ENCODE measurements at places on chromosomes 12 and 14.
A peak's percentile ranks its signal among the peaks of the same experiment; 100 is the strongest.

- H3K27me3 ChIP-seq = peaks cover 1% of the 10 kb centered on the region
- H3K36me3 ChIP-seq = no peaks in the 10 kb centered on the region
- no peak overlapping the region for H3K27ac ChIP-seq
- no peak overlapping the region for H3K4me3 ChIP-seq
These were observed 214.4 kb downstream of the BMP4 start for GRCh38 chr14:53742233-53742620.

DNA sequence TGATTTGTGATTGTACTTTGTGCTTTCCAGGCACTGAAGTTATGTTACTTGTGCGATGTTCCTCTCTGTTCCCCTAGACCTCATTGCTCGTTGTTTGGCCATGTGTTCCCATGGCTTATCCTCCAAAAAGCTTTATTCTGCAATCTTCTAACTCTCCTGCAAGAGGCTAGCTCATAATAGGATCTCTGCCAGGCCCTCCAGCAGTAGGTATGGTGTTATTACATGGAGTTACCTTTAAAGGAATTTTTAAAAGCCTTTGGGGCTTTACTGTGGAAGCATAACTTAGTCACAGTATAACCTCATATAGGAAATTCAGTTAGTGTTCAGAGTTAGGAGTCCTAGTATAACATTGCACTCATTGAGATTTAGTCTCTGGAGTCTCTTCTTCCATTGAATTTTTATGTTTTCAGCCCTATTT lies 292.3 kb downstream of the RAD51B start:
- no peak for DNase-seq
- peaks cover 9% of the 10 kb centered on the region for H3K4me1 ChIP-seq
- no peak overlapping the region for H3K27ac ChIP-seq
- H3K27me3 ChIP-seq = no peaks in the 10 kb centered on the region
- H3K4me3 ChIP-seq = no peak overlapping the region
- no peaks in the 10 kb centered on the region for H3K36me3 ChIP-seq

DNA sequence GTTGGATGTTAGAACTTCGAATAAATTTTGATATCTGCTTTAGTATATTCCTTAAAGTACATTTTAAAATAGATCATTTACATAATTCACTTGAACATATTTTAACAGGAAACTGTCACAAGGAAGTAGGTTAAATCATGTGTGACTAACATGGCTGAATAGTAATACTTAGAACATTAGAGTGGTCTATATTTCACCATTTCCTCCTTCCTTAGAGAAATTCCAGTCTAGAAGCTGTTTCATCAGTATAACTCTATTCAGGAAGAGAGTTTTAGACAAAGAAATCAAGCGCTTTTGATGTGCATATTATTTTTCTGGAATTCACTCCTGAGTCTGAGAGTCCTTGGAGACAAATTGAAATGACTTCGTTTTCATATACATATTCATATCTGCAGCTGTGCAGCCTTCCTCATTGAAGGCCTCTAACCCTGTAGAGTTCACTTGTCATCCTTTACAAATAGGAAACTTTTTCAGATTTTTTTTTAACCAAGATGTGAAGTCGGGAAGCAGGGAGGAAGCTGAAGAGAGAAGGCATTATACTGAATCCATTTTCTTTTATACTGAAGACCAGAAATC lies 28.4 kb downstream of the IRAK3 start:
- H3K4me1 ChIP-seq = no peaks in the 10 kb centered on the region
- H3K27me3 ChIP-seq = no peaks in the 10 kb centered on the region
- no peak for DNase-seq
- peaks cover 6% of the 10 kb centered on the region for H3K36me3 ChIP-seq

- no peaks in the 10 kb centered on the region for H3K36me3 ChIP-seq
- no peaks in the 10 kb centered on the region for H3K4me1 ChIP-seq
- no peaks in the 10 kb centered on the region for H3K27me3 ChIP-seq
- H3K27ac ChIP-seq = no peak overlapping the region
- H3K4me3 ChIP-seq = no peak overlapping the region
These were observed 43.1 kb downstream of the HMGA2 start for GRCh38 chr12:65867394-65867793.

DNA sequence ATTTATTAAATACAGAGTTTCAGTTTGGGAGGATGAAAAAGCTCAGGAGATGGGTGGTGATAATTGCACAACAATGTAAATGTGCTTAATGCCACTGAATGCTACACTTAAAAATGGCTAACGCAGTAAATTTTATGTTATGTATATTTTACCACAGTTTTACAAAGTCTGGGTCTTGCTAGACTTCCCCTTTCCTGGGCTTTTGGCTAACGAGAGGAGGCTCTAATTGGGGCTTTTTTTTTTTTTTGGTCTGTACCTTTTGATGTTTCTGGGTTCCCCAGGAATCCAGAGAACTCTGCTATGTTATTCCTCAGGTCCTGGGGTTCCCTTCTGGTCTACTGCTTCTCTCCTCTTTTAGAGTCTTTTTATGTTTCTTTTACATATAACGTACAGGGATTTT lies 355.5 kb downstream of the CACNA1C start:
- H3K4me3 ChIP-seq = no peak overlapping the region
- H3K27ac ChIP-seq = no peak overlapping the region
- DNase-seq = no peak
- no peaks in the 10 kb centered on the region for H3K36me3 ChIP-seq

DNA sequence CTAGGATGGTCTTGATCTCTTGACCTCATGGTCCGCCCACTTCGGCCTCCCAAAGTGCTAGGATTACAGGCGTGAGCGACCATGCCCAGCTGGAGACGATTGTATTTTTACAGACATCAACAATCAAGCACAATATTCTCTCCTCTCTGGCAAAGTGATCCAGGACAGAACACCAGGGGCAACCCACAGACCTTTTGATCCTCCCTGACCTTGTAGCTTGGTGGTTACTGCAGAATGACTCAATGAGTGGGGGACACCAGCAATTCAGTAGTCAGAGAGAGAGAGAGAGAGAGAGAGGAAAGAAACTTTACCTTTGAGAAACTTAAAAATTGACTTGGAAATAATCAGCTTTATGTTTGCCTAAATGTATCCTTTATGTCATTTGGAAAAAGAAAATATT lies 51.2 kb downstream of the DRAM1 start:
- H3K36me3 ChIP-seq = no peaks in the 10 kb centered on the region
- no peak overlapping the region for H3K4me3 ChIP-seq
- H3K4me1 ChIP-seq = no peaks in the 10 kb centered on the region
- no peak overlapping the region for H3K27ac ChIP-seq
- no peaks in the 10 kb centered on the region for H3K27me3 ChIP-seq

DNA sequence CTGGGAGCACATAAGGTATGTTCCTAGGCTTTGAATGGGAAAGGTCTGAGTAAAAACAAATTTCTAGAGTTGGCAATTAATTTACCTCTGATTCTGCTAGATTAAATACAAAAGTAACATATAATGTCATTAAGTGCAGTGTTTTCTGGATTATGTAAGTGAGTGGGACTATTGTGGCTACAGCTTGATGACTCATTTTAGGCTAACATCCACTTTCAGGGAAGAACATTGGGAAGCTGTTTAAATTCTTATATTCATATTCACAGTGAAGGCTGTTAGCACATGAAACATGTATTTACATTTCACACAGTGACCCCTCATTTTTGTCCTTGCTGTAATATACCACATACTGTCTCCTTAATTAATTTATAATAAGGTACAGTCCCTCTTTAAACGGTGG lies 13.2 kb upstream of the BMAL2 start:
- no peak overlapping the region for H3K27ac ChIP-seq
- H3K27me3 ChIP-seq = no peaks in the 10 kb centered on the region
- no peaks in the 10 kb centered on the region for H3K4me1 ChIP-seq
- H3K4me3 ChIP-seq = no peak overlapping the region
- no peak for DNase-seq
- no peaks in the 10 kb centered on the region for H3K36me3 ChIP-seq

- H3K4me3 ChIP-seq = no peak overlapping the region
- H3K27ac ChIP-seq = no peak overlapping the region
- H3K36me3 ChIP-seq = peaks cover 8% of the 10 kb centered on the region
- H3K27me3 ChIP-seq = no peaks in the 10 kb centered on the region
- no peak for DNase-seq
These were observed 49.9 kb upstream of the LTBP2 start for GRCh38 chr14:74661726-74662450.

GRCh38 chr14:100434033-100434601 lies 111.0 kb downstream of the SLC25A47 start:
- no peak overlapping the region for H3K27ac ChIP-seq
- peaks cover 5% of the 10 kb centered on the region for H3K36me3 ChIP-seq
- H3K4me3 ChIP-seq = no peak overlapping the region
- peaks cover 29% of the 10 kb centered on the region for H3K4me1 ChIP-seq

DNA sequence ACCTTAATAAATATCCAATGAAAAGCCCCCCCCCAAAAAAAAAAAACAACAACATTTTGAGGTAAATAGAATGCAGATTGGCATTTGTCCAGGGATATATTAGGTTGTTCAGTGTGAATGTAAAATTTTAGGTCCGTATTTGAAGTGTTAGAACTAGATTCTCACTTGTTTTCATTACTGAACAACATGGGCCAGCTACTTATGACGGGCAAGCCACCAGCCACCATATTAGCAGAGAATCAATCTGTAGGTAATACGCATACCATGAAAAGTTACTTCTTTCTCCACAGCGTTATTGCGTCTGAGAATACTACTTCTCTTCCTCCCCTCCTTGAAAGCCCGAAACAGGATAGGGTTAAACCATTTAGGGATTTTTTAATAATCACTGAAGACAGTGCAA lies 5.4 kb downstream of the FLRT2 start:
- H3K36me3 ChIP-seq = no peaks in the 10 kb centered on the region
- no peak for DNase-seq
- peak overlapping the region; percentile 95 for H3K4me3 ChIP-seq
- peaks cover 24% of the 10 kb centered on the region for H3K27me3 ChIP-seq
- peaks cover 30% of the 10 kb centered on the region for H3K4me1 ChIP-seq

DNA sequence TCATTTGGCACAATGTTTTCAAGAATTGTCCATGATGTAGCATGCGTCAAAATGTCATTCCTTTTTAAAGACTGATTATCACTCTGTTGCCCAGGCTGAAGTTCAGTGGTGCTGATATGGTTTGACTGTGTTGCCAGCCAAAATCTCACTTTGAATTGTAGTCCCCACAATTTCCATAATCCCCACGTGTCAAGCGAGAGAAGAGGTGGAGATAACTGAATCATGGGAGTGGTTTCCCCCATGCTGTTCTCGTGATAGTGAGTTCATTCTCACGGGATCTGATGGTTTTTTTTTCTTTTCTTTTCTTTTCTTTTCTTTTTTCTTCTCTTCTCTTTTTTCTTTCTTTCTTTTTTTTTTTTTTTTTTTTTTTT lies 21.8 kb upstream of the LRRK2 start:
- H3K36me3 ChIP-seq = no peaks in the 10 kb centered on the region
- no peaks in the 10 kb centered on the region for H3K27me3 ChIP-seq
- H3K27ac ChIP-seq = no peak overlapping the region

DNA sequence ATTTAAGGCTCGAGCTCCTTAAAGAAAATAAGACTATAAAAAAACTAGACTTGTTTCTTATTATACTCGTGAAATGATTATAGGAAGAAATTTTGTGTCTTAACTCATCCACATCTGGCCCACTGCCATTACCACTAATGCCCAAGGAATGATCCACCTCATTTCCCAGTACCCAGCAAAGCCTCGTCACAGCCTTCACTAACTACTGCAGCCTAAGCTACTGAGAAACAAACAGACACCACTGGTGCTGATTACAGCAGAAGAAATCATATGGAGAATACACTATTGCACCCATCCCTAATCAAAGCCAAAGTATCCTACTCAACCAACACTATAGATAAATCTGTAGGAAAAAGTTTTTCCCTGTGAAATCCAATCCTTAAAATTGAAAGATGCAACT lies 205.3 kb upstream of the NAV3 start:
- H3K27ac ChIP-seq = no peak overlapping the region
- peaks cover 4% of the 10 kb centered on the region for H3K36me3 ChIP-seq

DNA sequence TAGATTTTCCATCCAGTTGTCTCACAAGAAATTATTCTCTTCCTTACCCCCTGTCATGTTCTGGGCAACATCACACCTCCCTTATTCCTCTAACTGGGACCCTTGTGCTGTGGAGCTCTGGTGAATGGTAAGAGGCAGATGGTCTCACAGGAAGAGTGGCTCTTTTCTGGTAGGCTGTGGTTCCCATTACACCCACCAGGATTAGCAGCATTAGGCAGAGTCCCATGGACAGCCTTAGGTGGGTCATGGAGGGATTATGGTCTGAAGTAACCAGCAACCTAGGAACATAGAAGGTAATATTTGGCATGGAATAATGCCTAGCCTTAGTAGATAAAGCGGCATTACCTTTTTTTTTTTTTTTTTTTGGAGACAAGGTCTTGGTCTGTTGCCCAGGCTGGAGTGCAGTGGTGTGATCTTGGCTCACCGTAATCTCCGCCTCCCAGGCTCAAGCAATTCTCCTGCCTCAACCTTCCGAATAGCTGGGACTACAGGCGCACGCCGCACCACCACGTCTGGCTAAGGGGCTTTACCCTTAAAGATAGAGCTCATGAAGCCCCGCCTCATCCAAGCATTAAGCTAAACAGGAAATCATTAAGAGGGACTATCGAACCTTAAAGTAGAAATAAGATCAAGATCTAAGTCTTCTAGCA lies 4.0 kb downstream of the C14orf119 start:
- no peak for DNase-seq
- H3K4me1 ChIP-seq = no peaks in the 10 kb centered on the region
- no peak overlapping the region for H3K4me3 ChIP-seq
- peaks cover 6% of the 10 kb centered on the region for H3K27me3 ChIP-seq

DNA sequence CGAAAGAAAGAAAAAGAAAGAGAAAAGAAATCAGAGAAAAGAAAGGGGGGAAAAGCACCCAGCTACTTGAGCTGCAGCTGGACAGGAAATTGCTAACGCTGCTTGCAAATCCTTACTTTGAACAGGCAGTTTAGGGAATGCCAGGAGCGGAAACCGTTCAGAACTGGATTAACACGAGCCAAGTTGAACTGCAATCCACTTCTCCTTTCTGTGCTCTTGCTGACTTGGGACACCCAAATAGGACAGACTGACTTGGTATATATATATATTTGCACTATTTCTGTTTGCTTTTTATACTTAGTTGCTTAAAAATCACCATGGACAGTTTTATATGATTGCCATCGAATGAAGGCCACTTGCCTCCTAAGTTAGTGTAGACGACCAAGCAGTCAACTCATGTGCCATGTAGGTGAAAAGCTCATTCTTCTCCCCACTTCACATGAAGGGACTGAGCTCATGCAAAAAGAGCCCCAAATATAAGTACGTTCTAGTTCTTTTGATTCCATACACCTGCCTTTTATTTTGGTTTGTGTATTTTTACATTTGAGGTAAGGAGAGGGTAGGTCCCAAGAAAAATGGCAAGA lies 5.5 kb downstream of the DUSP6 start:
- H3K27ac ChIP-seq = no peak overlapping the region
- no peaks in the 10 kb centered on the region for H3K36me3 ChIP-seq
- DNase-seq = no peak
- peaks cover 31% of the 10 kb centered on the region for H3K4me1 ChIP-seq

Measured in glutamatergic neuron (in vitro differentiated cells).